Uterus (tissue), 4 donors: ENCODE measurements at places on chromosomes 2 and 18. TPM values are rescaled to one million over a fixed set of nuclear protein-coding genes. Genes with fewer than 3 reads are reported as not detected.

GRCh38 chr2:190069936-190070696 lies 7.6 kb upstream of the MSTN start:
- no peak overlapping the region for H3K4me3 ChIP-seq
- no peaks in the 10 kb centered on the region for H3K4me1 ChIP-seq
- no peak for DNase-seq
- H3K27me3 ChIP-seq: no peaks in the 10 kb centered on the region
- no peak overlapping the region for H3K27ac ChIP-seq

GRCh38 chr2:45342-46130 lies 769 bp downstream of the FAM110C start:
- peak; percentile 20 for DNase-seq
- peak overlapping the region; percentile 90 for H3K27ac ChIP-seq
- H3K4me1 ChIP-seq: peaks cover 3% of the 10 kb centered on the region

DNA sequence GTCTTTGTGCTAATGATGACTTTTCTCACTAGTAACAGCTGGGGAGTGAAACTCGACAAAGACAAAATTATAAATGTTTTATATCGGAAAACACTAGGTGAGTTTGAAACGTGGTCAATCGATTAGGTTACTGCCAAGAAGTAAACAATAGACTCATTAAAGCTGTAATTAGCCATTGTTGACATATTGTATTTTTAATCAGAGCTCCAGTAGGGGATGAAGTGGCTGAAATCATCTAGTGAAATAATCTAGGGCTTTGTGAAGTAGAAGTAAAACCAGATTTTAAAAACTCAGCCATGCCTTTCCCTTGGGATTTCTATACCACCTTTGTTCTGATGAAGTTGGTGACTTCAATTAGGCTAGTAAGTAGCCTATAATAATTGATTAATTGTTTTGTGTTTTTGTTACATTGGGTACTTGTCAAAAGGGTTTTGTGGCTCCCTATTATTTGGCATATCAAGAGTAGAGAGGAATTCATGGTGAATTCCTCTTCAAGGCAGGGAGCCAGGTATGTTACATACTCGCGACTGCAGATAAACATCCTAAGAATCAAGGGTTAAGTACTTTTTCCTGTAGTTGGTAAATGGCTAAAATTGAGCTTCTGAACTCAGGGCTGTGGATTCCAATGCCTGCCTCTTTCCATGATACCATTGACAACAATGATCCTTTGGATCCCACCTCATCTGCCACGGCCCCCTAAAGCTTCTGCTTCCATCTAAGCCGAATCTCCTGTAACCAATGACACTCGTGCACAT lies 31.6 kb downstream of the RAB27B start:
- no peaks in the 10 kb centered on the region for H3K36me3 ChIP-seq
- H3K27ac ChIP-seq: no peak overlapping the region
- H3K27me3 ChIP-seq: no peaks in the 10 kb centered on the region
- H3K4me1 ChIP-seq: no peaks in the 10 kb centered on the region

- H3K36me3 ChIP-seq: no peaks in the 10 kb centered on the region
- H3K27me3 ChIP-seq: no peaks in the 10 kb centered on the region
- H3K4me3 ChIP-seq: no peak overlapping the region
- no peaks in the 10 kb centered on the region for H3K4me1 ChIP-seq
- no peak overlapping the region for H3K27ac ChIP-seq
- DNase-seq: no peak
These were observed 88.1 kb downstream of the VSNL1 start for GRCh38 chr2:17628349-17629261.

DNA sequence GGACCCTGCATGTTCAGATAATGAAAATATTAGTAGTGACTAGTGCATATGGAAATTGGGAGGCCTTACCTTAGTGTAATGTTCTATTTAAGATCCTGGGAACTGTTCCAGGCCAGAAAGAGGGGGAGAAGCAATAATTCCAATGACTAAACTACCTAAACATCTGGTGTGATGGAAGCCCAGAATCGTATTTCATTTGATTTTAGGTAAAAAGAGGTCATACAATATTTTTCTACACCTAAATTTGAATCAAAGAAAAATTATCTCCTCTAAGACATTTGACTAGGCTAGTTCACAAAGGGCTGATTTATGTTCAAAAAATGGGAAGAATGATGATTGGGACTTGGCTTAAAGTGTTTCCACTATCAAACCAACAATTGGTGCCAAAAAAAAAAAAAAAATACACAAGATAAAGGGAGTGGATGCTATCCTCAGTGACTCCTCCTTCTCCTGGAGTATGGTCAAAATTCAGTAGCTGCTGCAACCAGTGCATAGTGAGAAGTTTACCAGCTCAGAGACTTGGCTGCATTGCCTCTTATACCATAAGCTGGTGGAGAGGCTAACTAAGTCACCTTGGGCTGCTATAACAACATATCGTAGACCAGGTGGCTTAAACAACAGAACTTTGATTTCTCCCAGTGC lies 1038.3 kb upstream of the ACVR2A start:
- H3K4me3 ChIP-seq: no peak overlapping the region
- DNase-seq: no peak
- no peaks in the 10 kb centered on the region for H3K27me3 ChIP-seq
- H3K36me3 ChIP-seq: no peaks in the 10 kb centered on the region
- H3K27ac ChIP-seq: no peak overlapping the region
- H3K4me1 ChIP-seq: no peaks in the 10 kb centered on the region

GRCh38 chr2:180927030-180927686 lies 53.2 kb upstream of the UBE2E3 start:
- H3K27ac ChIP-seq: no peak overlapping the region
- H3K4me1 ChIP-seq: no peaks in the 10 kb centered on the region
- DNase-seq: no peak
- H3K27me3 ChIP-seq: no peaks in the 10 kb centered on the region
- H3K4me3 ChIP-seq: no peak overlapping the region
- no peaks in the 10 kb centered on the region for H3K36me3 ChIP-seq

RAD51AP2 gene
- 0.69 TPM for total RNA-seq

RBM44 gene
- total RNA-seq: 3.6 TPM

DRC1 gene
- not detected for total RNA-seq

DNA sequence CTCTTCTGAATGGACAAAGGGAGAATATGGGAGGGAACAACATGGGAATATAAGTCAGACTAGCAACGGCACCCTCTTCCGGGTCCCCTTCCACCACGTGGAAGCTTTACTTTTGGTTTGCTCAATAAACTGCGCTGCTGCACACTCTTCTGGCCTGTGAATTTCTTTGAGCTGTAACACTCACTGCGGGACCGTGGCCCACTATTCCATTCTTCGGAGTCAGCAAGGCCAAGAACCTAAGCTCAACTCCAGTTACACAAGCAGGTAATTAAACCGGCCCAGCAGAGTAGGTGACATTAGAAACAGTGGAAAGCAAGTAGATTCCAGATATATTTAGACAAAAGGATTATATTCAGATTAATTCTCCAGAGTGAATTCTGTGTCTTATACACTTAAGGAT lies 697.4 kb upstream of the NXPH2 start:
- no peaks in the 10 kb centered on the region for H3K27me3 ChIP-seq
- no peak for DNase-seq
- no peak overlapping the region for H3K27ac ChIP-seq
- H3K36me3 ChIP-seq: no peaks in the 10 kb centered on the region

KIAA2012 gene
- total RNA-seq: 0.26 TPM

GRCh38 chr2:149732730-149733290 lies 145.2 kb upstream of the MMADHC start:
- no peak overlapping the region for H3K4me3 ChIP-seq
- no peaks in the 10 kb centered on the region for H3K36me3 ChIP-seq
- H3K27ac ChIP-seq: no peak overlapping the region
- no peak for DNase-seq
- no peaks in the 10 kb centered on the region for H3K4me1 ChIP-seq

DNA sequence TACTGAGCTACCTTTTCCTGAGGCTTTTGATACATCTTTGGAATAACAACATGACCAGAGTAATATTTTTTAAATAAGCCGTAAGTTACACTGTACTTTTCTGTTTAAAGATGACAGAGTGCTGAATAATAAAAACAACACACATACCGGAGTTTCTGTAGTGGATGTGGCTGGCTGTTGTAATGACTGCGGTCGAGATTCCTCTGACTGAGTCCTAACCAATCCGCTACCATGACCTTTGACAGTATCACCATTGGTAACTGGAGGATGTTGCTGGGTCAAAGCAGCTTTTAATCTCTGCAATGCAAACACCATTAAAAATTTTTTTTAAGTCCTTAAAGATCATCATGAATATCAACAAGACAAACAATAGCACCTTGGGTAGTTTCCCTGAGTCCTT lies 70.7 kb downstream of the ATF2 start:
- H3K27me3 ChIP-seq: no peaks in the 10 kb centered on the region
- no peak overlapping the region for H3K4me3 ChIP-seq
- DNase-seq: no peak

GRCh38 chr2:106267997-106268396 lies 73.9 kb upstream of the UXS1 start:
- H3K36me3 ChIP-seq: no peaks in the 10 kb centered on the region
- H3K27ac ChIP-seq: no peak overlapping the region
- no peak overlapping the region for H3K4me3 ChIP-seq
- no peaks in the 10 kb centered on the region for H3K27me3 ChIP-seq

DNA sequence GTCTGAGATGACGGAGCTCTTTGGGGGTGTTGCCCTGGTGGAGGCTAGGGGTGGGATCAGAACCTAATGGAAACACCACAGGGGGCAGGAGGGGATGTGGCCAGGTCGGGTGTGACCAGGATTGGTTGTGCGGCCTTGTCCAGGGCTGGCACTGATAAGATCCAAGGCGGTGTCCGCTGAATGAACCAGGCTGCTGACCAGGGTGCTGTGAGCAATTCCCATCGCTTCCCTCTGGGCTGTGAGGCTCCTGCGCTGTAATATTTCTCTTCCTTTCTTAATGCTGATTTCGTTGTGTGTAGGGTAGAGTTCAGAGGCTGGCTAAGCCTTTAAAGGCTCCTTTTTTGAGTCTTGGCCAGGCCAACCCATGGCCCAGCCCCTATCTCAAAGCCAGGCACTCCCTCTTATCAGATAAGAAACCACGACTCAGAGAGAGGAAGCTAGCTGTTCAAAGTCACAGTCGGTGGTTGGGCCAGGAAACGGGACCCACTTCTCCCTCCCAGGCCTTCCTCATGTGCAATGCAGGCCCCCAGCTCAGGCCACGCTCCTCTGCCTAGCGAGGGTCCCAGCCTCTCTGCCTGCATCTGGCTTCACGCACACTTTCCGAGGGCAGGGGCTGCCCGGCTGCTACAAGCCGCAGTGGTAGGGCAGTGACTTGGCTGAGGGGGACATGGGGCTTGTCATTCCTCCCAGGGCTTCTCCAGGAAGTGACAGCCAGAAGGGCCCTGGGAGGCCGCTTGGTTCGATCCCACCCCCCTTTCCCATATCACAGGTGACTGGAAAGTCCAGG lies 26.0 kb upstream of the FOSL2 start:
- DNase-seq: no peak
- H3K4me1 ChIP-seq: no peaks in the 10 kb centered on the region
- no peaks in the 10 kb centered on the region for H3K27me3 ChIP-seq
- no peak overlapping the region for H3K4me3 ChIP-seq
- no peak overlapping the region for H3K27ac ChIP-seq
- no peaks in the 10 kb centered on the region for H3K36me3 ChIP-seq

GRCh38 chr2:197324801-197325200 lies 14.2 kb upstream of the ANKRD44 start:
- H3K4me3 ChIP-seq: no peak overlapping the region
- H3K27me3 ChIP-seq: no peaks in the 10 kb centered on the region
- DNase-seq: no peak
- H3K27ac ChIP-seq: no peak overlapping the region
- no peaks in the 10 kb centered on the region for H3K36me3 ChIP-seq

DNA sequence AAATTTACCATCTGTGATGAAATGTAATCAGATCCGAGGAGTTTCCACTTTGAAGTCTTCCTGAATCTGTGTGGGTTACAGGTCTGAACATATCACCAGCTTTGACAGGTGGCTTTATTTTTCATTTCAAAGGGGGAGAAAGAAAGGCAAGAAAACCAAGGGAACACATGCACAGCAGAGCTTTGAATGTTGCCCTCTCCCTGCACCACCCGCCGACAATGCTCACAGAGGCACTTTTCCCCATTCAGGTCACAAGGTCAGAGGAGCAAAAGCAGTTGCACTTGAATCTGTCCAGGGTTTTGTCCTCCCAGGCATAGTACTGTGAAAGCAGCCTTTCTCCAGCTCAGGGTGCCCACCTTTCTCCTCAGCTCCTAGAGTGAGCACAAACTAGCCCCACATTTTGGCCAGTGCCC lies 130.2 kb downstream of the OSR1 start:
- no peaks in the 10 kb centered on the region for H3K27me3 ChIP-seq
- H3K36me3 ChIP-seq: no peaks in the 10 kb centered on the region
- no peaks in the 10 kb centered on the region for H3K4me1 ChIP-seq
- no peak for DNase-seq

AMER3 gene
- not detected for total RNA-seq

C2orf72 gene
- not detected for total RNA-seq

KCNE4 gene
- total RNA-seq: 9.8 TPM

SCN9A gene
- 14.2 TPM for total RNA-seq

- no peaks in the 10 kb centered on the region for H3K36me3 ChIP-seq
- no peak overlapping the region for H3K4me3 ChIP-seq
- H3K27me3 ChIP-seq: no peaks in the 10 kb centered on the region
These were observed 35.9 kb downstream of the ZFP36L2 start for GRCh38 chr2:43190311-43191052.

PAX3 gene
- total RNA-seq: not detected

DNA sequence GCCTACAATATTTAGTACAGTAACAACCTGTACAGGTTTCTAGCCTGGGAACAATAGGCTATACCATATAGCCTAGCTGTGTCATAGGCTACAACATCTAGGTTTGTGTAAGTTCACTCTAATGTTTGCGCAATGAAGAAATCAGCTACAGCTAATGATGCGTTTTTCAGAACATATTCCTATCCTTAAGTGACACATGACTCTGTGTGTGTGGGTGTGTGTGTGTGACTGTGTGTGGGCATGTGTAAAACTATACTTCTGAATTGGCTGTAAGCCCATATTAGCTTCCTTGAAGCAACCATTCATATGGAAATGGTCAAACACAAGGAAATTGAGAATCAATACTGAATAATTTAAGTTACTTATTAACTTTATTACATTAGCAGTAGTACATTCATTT lies 120.8 kb upstream of the SULT1C3 start:
- no peak overlapping the region for H3K4me3 ChIP-seq
- H3K27me3 ChIP-seq: no peaks in the 10 kb centered on the region
- DNase-seq: no peak
- no peaks in the 10 kb centered on the region for H3K36me3 ChIP-seq

IL1F10 gene
- not detected for total RNA-seq

GRCh38 chr18:27614951-27615844 lies 430.1 kb upstream of the CHST9 start:
- no peak overlapping the region for H3K4me3 ChIP-seq
- H3K27ac ChIP-seq: no peak overlapping the region
- DNase-seq: no peak
- no peaks in the 10 kb centered on the region for H3K27me3 ChIP-seq
- no peaks in the 10 kb centered on the region for H3K4me1 ChIP-seq
- H3K36me3 ChIP-seq: no peaks in the 10 kb centered on the region

- peak overlapping the region; percentile 54 for H3K27ac ChIP-seq
- H3K4me3 ChIP-seq: no peak overlapping the region
- no peaks in the 10 kb centered on the region for H3K27me3 ChIP-seq
- H3K36me3 ChIP-seq: no peaks in the 10 kb centered on the region
These were observed 132.8 kb downstream of the MEIS1 start for GRCh38 chr2:66567729-66568128.

GRCh38 chr18:2502880-2503279 lies 68.4 kb downstream of the METTL4 start:
- H3K4me3 ChIP-seq: no peak overlapping the region
- H3K36me3 ChIP-seq: no peaks in the 10 kb centered on the region
- DNase-seq: no peak
- no peaks in the 10 kb centered on the region for H3K4me1 ChIP-seq

- H3K27ac ChIP-seq: no peak overlapping the region
- H3K27me3 ChIP-seq: no peaks in the 10 kb centered on the region
- DNase-seq: peak; percentile 52
- H3K36me3 ChIP-seq: no peaks in the 10 kb centered on the region
- no peak overlapping the region for H3K4me3 ChIP-seq
These were observed 53.0 kb upstream of the ALPP start for GRCh38 chr2:232325324-232326273.

POTEI gene
- total RNA-seq: not detected

DCDC2C gene
- not detected for total RNA-seq

STPG4 gene
- not detected for total RNA-seq
